Stimulated activated CD4-positive, alpha-beta T cell treated with anti-CD3 and anti-CD28 coated beads, Interleukin-1b, Interleukin-23, amount 100 ng/mL, for 1 hour (primary cell): ENCODE measurements at places on chromosomes 16 and 17.

- no peak for DNase-seq
Observed at GRCh38 chr16:83248735-83249463, 558.9 kb upstream of the HSBP1 start.

DNA sequence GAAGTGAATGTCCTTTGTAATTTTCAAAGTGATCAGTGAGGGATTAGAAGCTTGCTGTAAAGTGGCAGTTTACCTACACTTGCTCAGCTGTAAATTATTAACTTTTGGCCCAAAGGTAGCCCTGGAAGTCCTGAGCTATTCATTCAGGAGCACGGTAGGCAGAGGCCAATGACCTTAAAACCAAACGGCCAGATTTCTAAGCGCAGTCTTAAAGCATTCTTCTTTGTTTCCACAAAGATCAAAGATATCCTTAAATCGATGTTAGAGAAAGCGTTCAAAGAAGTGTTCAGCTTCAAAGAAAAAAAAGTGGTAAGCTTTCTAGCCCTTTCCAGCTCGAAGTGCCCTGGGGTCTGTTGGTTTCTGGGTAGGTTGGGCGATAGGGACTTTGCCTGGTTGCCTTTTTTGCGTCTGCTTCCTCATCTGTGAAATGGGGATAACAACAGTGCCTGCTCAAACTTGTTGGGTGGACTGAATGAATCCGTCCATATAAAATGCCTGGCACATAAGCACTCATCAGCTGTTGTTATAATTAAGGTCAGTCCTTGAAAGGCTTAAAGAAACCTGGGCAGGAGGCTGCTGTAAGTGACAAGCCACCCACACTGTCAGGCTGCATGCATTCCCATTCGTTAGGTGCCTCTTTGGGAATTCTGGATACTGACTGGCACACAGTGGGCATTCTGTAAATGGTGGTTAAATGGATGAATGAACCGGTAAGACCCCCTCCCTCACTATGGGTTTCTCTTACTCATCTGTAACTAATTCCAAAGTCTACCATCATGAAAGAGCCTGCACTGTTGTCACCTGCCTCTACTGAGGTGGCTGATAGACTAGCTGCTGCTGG, 113.2 kb downstream of the PRKCA start:
- no peak for DNase-seq

- no peak for DNase-seq
Observed at GRCh38 chr16:83653785-83654184, 154.0 kb upstream of the HSBP1 start.

- no peak for DNase-seq
Observed at GRCh38 chr17:73139296-73139695, 25.5 kb upstream of the SSTR2 start.

DNA sequence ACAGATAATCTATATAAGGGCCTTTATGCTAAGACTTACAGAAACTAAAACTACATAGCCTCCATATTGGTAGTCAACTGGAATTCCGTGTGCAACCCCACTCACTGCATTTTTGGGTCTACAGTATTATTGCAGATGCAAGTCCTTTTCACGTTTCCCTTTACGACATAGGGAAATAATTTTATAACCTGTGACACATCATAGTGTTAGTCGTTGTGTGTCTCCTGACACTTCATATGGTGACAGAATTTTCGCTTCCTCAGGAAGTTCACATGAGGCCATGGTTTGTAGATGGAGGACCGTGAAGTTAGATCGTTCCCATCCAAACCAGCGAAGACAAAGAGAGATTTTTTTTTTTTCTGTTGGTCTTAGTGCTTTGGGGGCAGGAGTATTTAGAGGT, 15.7 kb upstream of the MRC2 start:
- no peak for DNase-seq

DNA sequence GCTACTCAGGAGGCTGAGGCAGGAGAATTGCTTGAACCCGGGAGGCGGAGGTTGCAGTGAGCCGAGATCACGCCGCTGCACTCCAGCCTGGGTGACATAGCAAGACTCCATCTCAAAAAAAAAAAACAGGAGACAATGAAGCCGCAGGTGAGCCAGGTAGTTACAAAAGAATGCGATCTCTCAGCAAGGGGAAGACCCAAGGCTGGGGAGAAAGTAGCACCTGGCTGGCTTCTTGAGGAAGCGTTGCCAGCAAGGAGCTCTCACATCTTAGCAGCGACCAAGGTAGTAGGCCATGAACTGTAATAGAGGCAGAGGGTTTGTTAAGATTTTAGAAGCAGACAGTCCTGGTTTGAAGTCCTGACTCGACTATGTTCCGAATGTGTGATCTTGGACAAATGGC, 175.0 kb downstream of the AIPL1 start:
- no peak for DNase-seq

DNA sequence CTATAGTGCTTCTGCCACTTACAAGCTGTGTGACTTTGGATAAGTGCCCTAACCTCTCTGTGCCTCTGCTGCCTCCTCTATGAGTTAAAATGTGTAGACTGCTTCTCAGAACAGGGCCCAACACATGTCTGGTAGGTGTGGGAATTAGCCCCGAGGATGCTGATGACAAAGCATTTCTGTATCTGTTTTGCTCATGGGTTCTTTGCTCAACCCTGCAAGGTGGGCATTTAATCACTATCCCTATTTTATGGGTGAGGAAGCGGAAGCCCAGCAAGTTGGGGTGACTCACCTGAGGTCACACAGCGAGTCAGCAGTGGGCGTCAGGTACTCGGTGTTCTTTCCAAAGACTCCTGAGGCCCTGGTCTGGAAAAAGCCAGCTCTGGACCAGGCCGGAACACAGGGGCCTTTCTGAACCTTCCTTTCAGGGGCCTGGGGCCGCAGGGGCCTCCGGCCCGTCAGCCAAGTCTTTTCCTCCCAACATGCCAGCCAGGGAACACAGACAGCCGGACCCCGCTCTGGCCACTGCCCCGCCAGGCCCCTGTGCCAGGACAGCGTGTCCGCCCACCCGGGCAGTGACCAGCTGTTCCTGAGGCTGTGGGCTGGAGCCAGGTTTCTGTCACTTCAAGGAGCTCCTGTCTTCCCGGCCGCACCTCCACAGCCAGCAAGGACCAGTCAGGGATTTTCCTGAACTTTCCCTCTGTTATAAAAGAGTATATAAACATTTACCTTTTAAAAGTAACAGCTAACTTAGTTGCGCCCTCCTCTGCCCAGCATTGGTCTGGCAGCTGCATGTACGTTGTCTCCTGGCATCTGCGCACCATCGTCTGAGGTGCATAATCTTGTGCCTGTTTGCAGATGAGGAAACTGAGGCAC, 62.5 kb downstream of the SREBF1 start:
- no peak for DNase-seq
